Stimulated activated CD8-positive, alpha-beta memory T cell treated with anti-CD3 and anti-CD28 coated beads, Interleukin-7, amount 100 ng/mL, for 24 hours (primary cell): ENCODE measurements at places on chromosomes 12 and 14.
A peak's percentile ranks its signal among the peaks of the same experiment; 100 is the strongest.

DNA sequence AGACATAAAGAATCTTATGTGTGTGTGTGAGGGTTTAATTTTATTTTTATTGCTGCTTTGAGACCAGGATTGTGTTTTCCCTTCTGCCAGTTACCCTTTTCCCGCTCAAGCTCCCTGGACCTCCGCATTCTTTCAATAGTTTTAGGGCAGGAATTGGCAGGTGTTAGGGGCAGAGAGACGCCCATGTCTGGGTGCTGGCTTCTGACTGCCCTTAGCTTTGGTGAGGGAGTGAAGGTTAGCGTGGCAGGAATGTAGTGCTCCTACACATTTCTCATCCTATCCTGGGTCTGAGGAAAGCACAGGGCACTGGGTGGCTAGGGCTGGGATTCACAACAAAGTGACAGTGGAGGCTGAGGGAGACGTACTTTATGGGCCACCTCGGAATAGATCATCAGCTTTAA, 428.1 kb downstream of the ZFP36L1 start:
- no peak for DNase-seq

GRCh38 chr14:58151133-58152013, 640 bp downstream of the ARMH4 start:
- DNase-seq = no peak

DNA sequence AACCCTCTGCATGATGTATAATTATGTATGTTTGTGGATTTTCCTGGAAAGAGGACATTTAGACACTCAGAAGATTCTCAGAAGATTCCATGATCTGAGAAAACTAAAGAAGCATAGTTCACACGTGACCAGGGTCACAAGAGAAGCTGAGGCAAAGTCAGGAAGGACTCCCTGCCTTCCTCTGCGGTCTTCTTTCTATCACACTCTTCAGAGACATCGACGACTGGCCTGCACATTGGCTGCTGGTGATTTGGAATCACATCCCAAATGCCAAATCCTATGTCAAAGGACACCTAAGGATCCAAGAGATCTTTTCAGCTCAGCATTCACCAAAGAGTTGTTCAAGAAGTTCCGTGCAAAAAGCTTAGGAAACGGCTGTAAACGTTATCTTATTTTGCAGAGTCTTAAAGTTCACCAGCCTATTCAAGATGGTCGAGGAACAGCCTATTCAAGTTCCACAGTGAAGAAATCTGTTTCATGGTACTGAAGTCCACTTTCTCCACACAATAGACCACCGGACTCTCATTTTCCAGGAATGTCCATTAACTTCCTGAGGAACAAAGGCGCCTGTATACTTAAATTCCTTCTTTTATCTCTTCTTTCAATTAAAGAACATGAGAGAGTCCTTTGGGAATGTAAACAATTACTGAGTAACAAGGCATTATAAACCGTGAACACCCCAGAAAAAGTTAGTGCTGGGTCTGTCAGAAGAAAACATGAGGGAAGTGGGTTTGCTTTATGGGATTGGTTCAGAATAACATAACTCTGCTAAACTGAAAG, 42.1 kb downstream of the IGF1 start:
- DNase-seq = no peak

DNA sequence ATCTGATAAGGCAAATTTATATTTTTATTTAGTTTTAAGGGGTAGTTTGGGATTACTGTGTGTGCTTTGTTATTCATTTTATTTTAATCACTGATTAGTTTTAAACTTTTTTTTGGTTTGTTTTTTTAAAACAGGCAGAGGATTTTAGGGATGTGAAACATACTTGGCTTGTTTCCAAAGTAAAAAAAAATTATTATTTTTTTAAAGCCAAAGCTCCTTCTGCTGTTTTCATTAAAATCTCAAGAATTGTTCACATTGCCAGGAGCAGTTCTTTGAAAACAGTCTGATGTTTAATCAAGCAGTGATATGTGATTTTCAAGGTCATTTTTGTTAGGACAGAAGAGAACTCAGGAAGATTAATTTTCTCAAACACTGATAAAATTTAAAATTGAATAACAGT, 11.2 kb downstream of the TTC8 start:
- no peak for DNase-seq

DNA sequence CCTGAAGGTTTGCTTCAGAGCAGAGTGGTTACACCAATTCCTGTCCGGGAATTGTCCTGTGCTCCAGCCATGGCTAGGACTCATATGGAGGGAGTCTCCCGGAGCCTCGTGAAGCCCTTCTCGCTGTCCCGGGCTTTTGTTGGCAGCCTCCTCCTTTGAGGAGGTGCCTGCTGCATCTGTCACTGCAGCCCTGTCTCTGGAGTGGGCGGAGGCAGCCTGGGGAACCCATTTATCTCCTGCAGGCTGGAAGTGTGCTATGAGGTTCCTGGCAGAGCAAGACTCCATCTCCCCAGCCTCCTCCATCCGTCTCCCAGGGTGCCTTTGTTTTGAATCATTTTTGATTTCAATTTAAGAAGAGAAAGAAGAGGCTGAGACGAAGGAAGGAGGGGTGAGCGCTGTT, 355.3 kb downstream of the GLT1D1 start:
- no peak for DNase-seq

DNA sequence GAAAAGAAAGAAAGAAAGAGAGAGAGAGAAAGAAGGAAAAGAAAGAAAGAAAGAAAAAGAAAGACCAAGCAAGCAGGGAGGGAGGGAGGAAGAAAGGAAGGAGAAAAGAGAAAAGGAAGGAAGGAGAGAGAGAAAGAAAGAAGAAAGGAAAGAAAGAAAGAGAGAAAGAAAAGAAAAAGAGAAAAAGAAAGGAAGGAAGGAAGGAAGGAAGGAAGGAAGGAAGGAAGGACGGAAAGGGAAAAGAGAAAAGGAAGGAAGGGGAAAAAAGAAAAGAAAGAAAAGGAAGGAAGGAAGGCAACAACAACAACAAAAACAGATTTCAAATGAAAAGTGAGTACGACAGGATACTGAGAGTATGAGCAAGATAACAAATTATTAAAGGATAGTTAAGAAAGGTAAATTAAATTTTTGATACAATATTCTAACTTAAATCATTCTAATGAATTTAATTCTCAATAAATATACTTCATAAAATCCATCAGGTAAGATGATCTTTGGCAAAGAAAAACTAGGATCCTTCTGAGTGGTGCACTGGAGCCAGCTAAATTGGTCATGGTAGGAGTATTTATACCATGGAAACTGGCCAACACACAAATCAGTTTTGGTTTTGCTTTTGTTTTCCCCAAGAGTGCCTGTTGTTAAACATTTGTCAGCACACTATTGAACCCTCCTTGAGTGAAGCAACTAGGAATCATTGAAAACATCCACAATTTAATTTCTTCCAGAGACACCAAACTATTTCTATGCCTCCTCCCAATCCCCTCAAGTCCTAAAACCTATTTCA, 56.1 kb upstream of the DYRK2 start:
- DNase-seq = no peak

DNA sequence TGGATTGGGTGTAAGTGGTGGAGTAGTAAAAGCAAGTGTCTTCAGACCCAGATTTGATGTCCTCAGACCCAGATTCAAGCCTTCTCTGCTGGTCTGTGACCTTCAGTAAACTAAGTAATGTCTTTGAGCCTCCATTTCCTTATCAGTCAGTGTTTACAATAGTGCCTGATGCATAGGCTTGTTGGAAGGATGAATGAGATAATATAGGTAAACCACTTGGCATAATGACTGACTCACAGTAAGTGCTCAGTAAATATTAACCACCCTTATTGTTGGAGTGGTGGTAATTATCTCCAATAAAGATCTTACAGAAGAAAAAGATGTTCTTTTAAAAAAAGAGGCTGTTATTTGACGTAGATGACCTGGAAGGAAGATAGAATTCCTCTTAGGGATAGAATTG, 86.2 kb downstream of the IGF1 start:
- DNase-seq = no peak

- no peak for DNase-seq
These were observed 26.5 kb downstream of the VPS37B start for GRCh38 chr12:122869207-122869973.

DNA sequence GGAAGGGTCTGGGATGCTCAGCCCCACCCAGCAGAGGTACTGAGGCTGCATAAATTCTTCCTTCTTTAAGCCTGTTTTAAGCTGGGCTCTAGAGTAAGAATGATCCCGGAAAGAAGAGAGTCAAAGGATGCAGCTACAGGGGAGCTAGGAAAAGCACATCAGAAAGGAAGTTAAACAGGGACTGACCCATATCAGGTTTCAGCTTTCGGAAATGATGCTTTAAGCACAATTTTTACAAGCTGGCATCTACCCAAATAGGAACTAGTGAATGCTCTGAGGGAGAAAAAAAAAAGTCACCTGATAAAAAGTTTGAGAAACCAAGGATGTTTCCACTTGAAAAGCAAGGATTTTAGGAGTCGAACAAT, 22.0 kb downstream of the TSPAN8 start:
- no peak for DNase-seq

- no peak for DNase-seq
These were observed 9.1 kb upstream of the CCDC198 start for GRCh38 chr14:57502586-57503254.

- no peak for DNase-seq
These were observed 8.7 kb upstream of the SPATS2 start for GRCh38 chr12:49358483-49359141.

- no peak for DNase-seq
These were observed 181.9 kb downstream of the SLC6A15 start for GRCh38 chr12:84730561-84731162.

GRCh38 chr14:25041898-25042297, 8.0 kb downstream of the STXBP6 start:
- DNase-seq = no peak

GRCh38 chr12:47014474-47014873, 64.9 kb upstream of the PCED1B start:
- DNase-seq = no peak

- DNase-seq = peak; percentile 74
These were observed 473.0 kb downstream of the DPF3 start for GRCh38 chr14:72420749-72421474.

GRCh38 chr14:60241091-60241490, 7.9 kb upstream of the PPM1A start:
- no peak for DNase-seq

GRCh38 chr12:113862590-113863454, 103.3 kb downstream of the RBM19 start:
- DNase-seq = no peak

- DNase-seq = no peak
These were observed 40.4 kb downstream of the TSPAN9 start for GRCh38 chr12:3117591-3118015.

DNA sequence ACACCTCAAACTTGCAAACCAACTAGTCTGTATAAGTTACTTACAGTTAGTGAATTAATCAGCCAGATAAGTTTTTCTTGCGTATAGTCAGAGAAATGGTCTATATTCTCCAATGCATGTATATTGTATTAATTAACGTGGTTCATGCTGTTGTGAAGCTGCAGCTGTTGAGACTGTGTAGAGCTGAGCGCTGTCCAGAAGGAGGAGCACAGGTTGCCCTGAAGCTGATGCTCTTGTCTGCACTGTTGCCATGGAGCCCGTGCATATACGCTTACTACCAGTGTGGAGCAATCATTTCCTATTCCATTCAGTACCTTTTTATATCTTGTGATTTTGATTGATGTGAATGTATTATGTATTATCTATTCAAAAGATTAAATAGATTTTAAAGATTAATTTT, 74.3 kb upstream of the ARID2 start:
- DNase-seq = no peak

GRCh38 chr14:102362084-102362483, 606 bp downstream of the CINP start:
- DNase-seq = peak; percentile 22

GRCh38 chr12:38269897-38270296, 46.7 kb upstream of the ALG10B start:
- no peak for DNase-seq

DNA sequence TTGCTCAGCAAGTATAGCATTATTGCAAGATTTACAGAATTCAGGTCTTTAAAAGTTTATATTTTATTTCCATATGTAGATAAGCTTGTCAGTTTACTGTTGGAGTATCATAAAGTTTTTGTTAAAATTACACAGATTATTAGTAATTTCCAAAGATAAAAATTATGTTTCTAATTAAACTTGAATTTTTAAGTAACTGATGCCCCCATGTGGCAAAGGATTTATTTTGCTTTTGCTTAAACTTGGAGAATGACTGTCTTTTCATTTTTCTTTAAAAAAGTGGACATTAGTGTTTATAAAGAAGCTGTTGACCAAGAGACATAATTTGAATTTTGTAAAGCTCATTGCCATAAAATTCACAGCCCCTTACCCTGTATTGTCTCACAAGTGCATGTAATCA, 45.8 kb downstream of the ETNK1 start:
- no peak for DNase-seq

DNA sequence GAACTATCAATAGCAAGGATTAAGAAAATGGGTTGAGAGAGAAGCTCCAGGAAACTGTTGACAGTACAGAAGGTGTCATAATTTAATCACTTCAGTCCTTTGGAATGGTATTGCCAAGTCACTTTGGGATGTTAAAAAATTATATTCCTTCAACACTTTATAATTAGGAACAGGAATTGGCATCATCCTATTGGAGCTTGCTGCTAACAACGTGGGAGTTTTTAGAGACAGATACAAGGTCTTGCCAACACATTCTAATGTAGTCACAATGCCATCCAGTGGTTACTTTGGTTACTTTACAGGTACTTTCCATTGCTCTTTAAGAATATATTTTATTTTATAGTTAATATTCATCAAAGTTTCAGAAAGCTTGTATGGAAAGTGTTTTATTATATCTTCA, 310.1 kb downstream of the SYT1 start:
- no peak for DNase-seq

DNA sequence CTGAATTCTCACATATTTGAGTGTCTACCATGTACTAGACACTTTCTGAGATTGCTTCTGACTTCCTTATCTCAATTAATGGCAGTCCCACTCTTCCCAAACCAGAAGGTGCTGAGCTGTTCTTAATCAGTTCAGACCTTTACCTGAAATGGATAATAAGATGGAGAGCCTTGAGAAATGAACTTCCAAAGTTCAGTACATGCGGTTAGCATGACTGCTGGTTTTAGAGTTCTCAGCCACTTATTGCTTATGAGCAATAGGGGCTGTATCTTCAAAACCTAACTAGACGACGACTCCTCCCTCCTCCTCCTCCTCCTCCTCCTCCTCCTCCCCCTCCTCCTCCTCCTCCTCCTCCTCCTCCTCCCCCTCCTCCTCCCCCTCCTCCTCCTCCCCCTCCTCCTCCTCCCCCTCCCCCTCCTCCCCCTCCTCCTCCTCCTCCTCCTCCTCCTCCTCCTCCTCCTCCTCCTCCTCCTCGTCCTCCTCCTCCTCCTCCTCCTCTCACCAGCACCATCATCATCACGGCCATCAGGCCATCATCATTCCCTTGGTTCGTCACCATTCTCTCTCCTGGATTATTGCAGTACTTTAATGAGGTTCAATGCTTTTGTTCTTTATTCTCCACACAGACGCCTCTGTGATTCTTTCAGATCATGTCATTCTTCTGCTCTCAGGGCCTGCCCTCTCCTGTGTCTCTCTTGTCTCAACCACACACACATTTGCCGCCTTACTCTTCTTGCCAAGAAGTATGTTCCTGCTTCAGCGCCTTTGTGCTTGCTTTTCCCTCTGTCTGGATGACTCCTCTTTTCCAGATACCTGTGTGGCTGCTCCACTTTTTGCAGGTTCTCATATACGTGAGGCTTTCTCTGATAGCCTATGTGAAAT, 2.7 kb downstream of the PCNX1 start:
- no peak for DNase-seq
